ENCODE measurements at places on chromosomes 3 and 15.

DNA sequence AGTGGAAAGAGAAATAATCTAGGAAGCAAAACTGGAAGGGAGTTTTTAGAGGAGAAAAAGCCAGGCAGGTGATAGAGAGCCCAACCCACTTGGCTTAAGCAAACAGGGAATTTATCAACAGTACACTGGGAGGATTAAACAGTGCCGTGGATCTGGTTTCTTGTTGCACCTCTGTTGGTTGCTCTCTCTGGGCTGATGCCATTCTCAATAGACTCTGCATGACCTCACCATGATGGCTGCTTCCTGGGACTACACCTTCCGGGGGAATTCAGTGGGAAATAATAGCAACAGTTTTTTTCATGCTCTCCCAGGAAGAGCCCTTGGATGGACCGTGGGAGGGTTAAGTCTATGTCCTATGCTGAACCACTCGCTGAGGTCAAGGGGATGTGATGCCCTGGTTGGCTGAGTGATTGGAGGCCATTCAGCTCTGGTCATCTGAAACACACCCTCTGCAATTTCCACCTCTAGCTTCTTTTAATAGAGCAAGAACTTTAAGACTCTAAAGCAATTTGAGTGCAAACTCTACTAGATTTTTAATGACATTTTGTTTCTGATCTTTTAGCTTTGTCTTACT is 74.2 kb downstream of the EPHB1 start:
- no peak for DNase-seq

- DNase-seq = no peak
Measured at GRCh38 chr3:70853161-70853944, 540.9 kb upstream of the MDFIC2 start.

GRCh38 chr3:124413989-124414598 is 316.2 kb upstream of the UMPS start:
- no peak for DNase-seq

GRCh38 chr15:45306105-45306504 is 54.1 kb downstream of the SLC28A2 start:
- no peak for DNase-seq

- DNase-seq = no peak
Measured at GRCh38 chr3:59364496-59364895, 314.7 kb upstream of the CFAP20DC start.

DNA sequence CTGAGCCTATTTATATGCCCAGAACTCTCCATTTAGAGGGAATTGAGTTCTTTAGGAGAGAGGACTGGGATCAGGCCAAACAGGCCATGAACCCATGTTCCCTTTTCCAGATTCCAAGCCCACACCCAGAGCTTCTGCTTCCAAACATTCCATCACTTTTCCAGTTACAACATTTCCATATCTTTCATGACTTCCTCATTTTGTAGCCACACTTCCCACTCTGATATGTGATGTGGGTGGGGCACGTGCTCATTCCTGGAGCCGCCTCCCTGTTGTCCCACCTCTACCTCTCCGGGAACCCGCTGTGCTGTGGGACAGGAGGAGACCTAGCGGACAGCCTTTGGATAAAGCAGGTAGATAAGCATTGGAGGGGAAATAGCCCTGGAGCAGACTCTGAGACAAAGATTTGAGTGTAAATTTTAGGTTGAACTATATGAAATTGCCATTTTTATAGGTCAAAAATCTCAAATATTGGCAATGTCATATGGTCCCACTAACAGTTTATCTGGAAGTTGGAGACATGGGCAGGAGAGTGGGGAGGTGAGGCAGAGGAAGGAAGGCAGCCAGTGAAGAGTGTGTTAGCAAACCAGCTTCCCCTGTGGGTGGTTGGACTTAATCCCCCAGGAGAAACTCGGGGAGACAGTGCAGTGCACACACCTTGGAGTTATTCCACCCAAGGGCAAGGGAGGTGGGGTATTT is 31.8 kb downstream of the CYP8B1 start:
- no peak for DNase-seq

DNA sequence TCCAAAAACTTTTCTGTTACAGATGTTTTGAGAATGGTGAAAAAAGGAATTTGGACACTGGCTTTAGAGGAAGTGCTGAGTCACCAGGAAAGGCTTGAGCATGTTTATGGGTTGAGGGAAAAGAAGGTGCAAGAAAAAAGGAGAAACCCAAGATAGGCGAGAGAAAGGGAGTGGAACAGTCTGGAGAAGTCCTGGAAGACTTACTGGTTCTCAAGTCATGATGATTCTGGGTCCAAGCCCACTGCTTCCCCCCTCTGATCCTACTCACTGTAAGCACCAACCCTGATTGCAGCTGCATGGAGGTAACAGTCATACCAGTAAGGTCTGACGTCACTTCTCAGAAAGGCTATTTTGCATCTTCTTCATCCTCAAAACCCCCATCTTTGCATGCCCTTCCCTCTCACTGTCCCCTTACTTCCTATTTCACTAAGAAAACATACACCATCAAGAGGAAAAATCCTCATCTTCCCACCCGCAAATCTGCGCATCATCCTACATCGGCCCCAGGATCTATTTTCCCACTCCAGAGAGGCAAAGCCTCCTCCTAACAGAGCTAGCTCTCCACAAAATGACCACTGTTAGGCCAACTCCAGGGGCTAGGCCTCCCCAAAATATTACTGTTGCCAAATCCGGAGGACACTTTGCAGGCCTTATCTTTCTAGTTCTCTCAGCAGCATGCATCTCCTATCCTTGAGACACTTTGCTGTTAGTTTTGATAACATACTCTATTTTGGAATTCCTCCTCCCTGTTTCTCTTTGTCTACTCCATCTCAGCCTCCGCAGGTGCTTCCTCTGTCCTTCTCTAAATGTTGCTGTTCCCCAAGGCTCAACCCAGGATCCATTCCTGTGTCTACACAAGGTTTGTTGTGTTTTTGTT is 3.2 kb upstream of the ATP13A3 start:
- DNase-seq = no peak

- no peak for DNase-seq
Measured at GRCh38 chr3:13217736-13218540, 144.7 kb upstream of the IQSEC1 start.

- no peak for DNase-seq
Measured at GRCh38 chr15:72050700-72051099, 67.2 kb downstream of the MYO9A start.

DNA sequence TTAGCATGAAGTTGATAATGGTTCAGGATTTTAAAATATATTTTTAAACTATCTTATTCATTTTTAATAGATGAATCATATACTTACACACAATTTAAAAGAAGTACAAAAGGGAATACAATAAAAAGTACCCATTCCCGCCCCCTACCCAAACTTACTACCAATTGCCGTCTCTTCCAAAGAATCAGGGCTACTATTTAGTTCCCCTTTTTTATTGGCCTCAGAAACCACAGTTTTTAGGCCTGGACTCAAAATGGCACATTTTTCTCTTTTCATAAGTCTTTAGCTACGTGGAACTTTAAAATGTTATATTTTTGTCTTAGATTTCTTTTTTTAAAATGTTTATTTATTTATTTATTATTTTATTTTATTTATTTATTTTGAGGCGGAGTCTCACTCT is 18.0 kb downstream of the LRRK1 start:
- DNase-seq = no peak

- no peak for DNase-seq
Measured at GRCh38 chr15:82812994-82813393, 3.6 kb downstream of the WHAMM start.
